Dorsolateral prefrontal cortex (tissue), 122 donors: ENCODE measurements at places on chromosomes 4 and X. TPM values are rescaled to one million over a fixed set of nuclear protein-coding genes. Genes with fewer than 3 reads are reported as not detected.

Gene SPARCL1
- 1,182 TPM for total RNA-seq

Gene TMSB15B
- total RNA-seq: 8.1 TPM

GRCh38 chr4:94744850-94745249 is 12.9 kb upstream of the BMPR1B start:
- DNase-seq: no peak

- no peak for DNase-seq
These were observed 22.2 kb upstream of the HPGD start for GRCh38 chr4:174544496-174544895.

DNA sequence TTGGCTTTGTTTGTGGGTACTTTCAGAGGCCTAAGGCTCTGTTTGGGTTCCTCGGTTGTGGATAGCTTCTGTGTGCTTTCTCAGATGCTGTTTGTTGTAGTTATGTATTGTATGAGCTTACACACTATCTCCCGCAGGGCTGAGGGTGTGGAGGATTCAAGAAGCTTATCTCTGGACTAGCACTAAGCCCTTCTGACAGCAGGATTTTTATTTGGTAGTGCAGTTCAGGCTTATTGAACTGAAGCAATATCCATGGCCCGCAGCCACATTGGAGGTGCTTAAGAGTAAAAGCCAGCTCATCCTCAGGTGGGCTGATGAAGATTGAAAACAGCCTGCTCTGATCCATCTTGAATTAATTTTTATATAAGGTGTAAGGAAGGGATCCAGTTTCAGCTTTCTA is 128.2 kb downstream of the RASGEF1B start:
- no peak for DNase-seq
